ENCODE measurements at places on chromosomes 1 and 21. TPM values are rescaled to one million over a fixed set of nuclear protein-coding genes. Genes with fewer than 3 reads are reported as not detected.

Gene AIRE
- total RNA-seq, result not detected

Gene TNN
- total RNA-seq, result 0.14 TPM

Gene GSTM1
- not detected for total RNA-seq

Gene AGO4
- 32.5 TPM for total RNA-seq

Gene OR2M3
- not detected for total RNA-seq

Gene HCN3
- total RNA-seq, result 3.0 TPM

GRCh38 chr21:45800339-45801080 is 157.0 kb downstream of the PCBP3 start:
- no peak for DNase-seq

DNA sequence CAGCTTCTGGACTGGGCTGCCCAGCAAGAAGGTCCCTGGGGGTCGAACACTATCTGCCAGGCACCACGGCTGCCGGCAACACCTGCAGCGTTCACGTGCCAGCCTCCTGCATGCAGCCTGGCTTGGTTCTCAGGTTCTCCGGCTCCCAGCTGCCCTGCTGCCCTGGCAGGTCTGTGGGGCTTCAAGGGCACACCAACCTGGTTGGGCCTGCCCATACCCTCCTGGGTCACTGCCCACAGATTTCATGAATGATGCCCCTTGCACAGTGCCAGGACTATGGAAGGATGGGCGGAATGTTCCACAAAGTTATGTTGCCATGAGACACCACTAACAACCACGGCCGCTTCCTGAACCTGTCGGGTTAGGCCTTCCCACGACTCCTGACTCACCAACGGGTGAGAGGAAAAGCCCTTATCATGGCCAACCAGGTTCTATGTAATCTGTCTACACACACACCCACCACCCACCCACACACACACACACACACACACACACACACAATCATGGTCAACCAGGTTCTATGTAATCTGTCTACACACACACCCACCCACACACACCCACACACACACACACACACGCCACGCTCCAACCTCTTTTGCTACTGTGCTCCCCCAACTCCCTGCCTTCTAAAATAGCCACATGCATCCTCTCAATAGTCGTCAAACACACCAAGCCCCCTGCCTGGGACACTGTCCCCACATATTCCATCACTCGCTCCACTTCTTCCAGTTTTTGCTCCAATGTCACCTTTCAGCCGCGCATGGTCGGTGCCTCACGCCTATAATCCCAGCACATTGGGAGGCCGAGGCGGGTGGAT is 32.2 kb downstream of the HSPG2 start:
- DNase-seq, result peak; percentile 73

- no peak for DNase-seq
Observed at GRCh38 chr1:210696709-210697108, 368.0 kb downstream of the HHAT start.

GRCh38 chr1:201826830-201827229 is 2.1 kb upstream of the IPO9 start:
- DNase-seq, result no peak

GRCh38 chr1:222061711-222062359 is 319.9 kb upstream of the DUSP10 start:
- DNase-seq, result no peak

DNA sequence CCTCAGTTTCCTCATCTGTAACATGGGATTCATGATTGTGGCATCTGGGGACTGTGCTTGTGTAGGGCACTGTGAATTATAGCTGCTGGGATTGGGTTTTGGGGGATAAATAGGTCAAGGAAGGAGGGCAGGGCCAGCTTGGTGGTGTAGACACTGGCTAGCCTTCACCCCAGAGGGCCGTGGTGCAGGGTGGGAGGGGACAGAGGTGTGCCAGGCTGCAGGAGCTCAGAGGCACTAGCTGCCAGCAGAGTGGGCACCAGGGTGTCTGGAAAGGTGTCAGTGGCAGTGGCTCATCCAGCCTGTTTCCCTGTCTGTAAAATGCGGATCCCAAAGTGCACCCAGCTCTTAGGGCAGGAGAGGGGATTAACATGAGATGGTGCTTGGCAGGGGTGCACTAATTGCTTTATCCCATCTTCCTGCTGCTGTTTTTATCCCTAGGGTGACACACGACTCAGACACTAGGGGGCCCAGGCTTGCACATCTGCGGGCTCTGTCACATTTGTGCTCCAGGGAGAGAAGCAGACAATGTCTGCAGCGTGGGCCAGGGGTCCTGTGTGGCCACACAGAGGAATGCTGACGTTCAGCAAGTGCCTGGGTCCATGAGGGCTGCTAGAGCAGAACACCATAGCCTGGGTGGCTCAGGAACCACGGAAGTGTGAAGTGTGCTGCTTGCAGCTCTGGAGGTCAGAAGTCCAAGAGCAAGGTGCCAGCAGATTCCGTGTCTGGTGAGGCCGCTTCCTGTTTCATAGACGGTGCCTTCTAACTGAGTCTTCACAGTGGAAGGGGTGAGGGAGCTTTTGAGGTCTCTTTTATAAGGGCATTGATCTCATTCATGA is 19.3 kb downstream of the OBSCN start:
- DNase-seq, result no peak

DNA sequence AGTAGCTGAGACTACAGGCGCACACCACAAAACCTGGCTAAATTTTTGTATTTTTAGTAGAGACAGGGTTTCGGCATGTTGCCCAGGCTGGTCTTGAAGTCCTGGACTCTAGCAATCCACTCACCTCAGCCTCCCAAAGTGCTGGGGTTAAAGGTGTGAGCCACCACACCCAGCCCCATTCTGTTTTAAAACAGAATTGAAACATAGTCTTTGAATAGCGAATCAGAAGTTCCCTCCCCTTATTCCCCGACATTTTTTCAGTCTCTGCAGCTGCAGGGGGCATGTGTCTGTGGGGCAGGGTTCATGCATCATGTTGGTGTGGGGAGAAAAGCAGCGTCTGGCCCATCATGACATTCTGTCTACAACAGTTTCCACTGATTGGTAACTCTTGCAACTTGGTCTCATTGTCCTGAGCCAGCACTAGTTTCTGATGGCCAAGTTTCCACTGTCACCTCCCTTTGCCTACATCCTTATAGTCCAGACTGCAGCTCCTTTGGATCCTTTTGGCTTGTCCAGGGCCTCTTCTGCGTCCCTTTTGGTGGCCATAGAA is 15.6 kb upstream of the HHAT start:
- DNase-seq, result no peak

GRCh38 chr1:65055747-65056146 is 89.4 kb upstream of the JAK1 start:
- peak; percentile 30 for DNase-seq

- no peak for DNase-seq
Observed at GRCh38 chr1:217141711-217142110, 418.5 kb upstream of the ESRRG start.

- no peak for DNase-seq
Observed at GRCh38 chr1:156136970-156137483, 16.4 kb upstream of the SEMA4A start.

- no peak for DNase-seq
Observed at GRCh38 chr1:48285525-48285924, 63.0 kb downstream of the SLC5A9 start.

DNA sequence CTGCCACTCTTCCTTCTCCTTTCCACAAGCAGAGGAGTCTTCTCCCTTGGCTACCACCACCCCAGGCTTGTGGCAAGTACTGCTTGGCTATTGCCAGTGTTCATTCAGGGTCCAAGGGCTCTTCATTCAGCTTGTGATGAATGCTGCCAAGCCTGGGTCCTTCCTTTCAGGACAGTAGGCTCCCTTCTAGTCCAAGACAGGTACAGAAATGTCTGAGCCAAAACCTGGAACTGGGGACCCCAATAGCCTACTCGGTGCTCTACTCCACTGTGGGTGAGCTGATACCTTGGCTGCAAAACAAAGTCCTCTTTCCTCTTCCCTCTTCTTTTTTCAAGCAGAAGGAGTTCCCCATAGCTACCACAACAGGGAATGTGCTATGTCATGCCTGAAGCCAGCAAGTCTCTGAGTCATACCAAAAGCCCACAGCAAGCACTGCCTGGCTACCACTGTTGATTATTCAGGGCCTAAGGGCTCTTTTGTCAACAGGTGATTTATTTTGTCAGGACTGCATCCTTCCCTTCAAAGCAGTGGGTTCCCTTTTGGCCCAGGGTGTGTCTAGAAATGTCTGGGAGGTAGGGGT is 268.9 kb downstream of the HHAT start:
- peak; percentile 52 for DNase-seq

DNA sequence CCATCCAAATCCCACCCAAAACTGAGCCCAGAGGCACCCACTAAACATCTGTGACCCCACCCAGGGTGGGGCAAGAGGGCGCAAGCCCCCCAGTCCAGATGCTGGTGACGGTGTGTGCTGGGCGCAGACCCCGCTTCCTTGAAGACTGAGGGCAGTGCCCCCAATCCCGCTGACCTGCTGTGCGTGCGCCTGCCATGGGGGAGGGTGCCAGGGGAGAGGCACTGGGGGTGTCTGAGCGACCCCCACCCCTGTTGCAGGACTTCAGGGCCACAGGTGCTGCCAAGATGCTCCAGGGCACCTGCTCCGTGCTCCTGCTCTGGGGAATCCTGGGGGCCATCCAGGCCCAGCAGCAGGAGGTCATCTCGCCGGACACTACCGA is 13.3 kb downstream of the COL6A2 start:
- DNase-seq, result no peak

DNA sequence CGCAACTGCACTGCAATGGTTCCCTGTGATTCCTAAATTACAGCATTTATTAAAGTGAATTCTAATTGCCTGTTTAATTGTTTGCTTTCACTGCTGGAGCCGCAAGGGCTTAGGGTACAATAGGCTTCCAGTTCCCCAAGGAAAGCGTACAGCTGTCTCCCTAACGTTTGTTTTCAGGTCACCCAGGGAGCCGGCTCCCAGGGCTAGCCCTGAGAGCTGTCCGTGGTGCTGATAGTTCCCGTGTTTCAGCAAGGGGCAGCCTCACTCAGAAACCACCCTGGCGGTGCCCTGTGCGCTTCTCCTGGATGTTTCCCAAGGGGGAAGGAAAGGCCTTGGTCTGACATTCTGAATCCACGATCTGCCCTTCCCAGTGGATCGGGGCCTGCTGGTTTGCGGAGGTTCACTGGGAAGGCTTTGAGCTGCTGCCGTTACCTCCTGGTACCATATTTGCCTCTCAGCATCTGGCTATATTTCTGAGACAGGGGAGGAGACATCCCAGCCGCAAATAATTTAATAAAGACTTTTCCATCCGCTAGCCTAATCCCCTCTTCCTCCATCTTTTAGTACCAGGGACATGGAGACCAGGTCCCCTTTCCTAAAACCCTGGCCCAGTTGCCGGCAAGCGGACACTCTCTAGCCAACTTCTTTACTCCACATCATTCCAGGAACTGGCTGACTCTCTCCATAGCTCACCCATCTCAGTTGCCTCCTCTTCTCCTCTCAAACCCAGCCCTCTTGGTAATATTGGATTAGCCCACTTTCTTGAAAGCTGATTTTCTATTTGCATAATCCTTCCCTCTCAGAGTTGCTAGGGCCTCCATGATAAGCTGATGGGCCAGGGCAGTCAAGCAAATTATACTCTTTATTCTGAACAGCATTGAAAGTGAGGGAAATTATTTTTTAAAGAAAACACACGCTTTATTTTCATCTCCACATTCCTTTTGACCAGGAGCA is 149.0 kb downstream of the IGSF21 start:
- no peak for DNase-seq

GRCh38 chr1:116489231-116489697 is 81.6 kb downstream of the CD58 start:
- no peak for DNase-seq

GRCh38 chr1:153560771-153561465 is 4.7 kb downstream of the S100A2 start:
- no peak for DNase-seq

GRCh38 chr1:154764181-154764580 is 105.9 kb downstream of the KCNN3 start:
- DNase-seq, result no peak

DNA sequence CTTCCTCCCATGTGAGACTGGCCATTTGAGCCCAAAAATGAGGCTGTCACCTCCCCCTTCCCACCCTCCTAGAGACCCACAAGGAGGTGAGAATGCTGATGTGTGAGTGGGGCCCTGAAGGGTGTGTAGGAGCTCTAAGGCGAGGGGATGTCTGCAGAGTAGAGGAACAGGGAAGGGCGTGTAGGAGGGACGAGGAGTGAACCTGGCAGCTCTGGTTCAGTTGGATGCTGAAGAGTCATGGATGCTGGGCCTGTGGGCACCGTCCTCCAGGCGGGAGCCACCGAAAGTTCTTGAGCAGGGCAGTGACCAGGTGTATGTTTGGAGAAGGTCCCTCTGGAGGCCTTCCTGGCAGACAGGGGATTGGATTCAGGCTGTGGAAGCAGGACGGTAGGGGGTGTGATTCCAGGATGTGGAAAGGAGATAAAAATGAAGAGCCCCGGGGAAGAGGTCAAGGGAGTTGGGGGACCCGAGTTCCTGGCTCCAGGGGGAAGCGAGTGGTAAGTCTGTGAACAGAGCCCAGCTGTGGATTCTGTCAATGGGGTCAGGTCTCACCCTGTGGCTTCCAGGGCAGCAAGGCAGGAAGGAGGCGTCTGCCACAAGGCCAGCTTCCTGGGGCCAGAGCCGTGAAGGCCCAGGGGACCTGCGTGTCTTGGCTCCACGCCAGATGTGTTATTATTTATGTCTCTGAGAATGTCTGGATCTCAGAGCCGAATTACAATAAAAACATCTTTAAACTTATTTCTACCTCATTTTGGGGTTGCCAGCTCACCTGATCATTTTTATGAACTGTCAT is 7.9 kb downstream of the SAMD11 start:
- peak; percentile 1 for DNase-seq
